Kidney glomerular epithelial cell (primary cell): ENCODE measurements at places on chromosomes 13 and 19.

- peak; percentile 91 for DNase-seq
Observed at GRCh38 chr19:35773020-35773806, 2.2 kb upstream of the ARHGAP33 start.

GRCh38 chr19:40523322-40524047 is 53.2 kb upstream of the SHKBP1 start:
- DNase-seq, result peak; percentile 42

- no peak for DNase-seq
Observed at GRCh38 chr19:49712397-49712859, 21.5 kb downstream of the CPT1C start.

GRCh38 chr19:30968210-30968609 is 381.0 kb downstream of the TSHZ3 start:
- no peak for DNase-seq
